ENCODE measurements at places on chromosomes 5 and 9. TPM values are rescaled to one million over a fixed set of nuclear protein-coding genes. Genes with fewer than 3 reads are reported as not detected.

DNA sequence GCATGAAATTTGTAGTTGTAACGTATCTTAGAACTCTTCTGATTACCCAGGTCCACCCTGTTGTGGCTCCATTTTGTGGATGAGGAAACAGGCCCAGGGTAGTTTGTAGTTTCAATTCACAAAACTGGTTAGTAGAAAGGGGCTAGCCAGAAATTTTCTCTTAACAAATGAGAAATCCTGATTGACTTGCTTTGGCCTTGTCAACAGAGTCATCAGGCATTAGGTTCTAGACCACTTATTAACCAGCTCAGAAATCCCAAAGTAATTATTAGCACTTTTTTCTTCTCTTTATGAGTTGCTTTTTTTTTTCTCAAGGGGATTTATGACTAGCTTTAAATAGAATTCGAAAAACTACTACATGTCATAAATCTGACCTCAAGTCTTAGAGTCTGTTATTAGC, 160.2 kb downstream of the SH3GL2 start:
- H3K36me3 ChIP-seq, result no peaks in the 10 kb centered on the region
- no peak overlapping the region for H3K4me3 ChIP-seq
- H3K27me3 ChIP-seq, result no peaks in the 10 kb centered on the region

The FAM78A gene
- total RNA-seq, result 0.59 TPM

- no peaks in the 10 kb centered on the region for H3K36me3 ChIP-seq
- peak overlapping the region; percentile 68 for H3K4me3 ChIP-seq
- no peaks in the 10 kb centered on the region for H3K27me3 ChIP-seq
- H3K4me1 ChIP-seq, result no peaks in the 10 kb centered on the region
Measured at GRCh38 chr9:94655739-94656138, 16.4 kb upstream of the FBP1 start.

DNA sequence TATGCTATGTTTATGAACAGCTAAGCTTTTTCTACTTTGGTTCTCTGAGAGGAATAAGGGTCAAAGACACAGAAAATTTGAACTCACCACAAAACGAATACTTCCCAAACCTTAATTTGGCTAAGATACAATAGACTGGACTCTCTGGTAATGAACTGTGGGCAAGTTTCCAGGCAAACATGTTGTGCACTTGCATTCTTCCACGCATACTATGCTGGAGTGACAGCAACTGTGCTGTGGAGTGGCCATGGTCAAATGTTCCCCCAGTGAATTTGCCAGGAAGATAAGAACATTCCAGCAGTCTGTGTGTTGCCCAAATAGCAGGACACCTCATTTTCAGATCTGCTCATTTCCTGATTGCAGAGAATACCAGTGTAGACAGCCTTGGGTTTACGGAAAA, 275.3 kb upstream of the IL12B start:
- peaks cover 20% of the 10 kb centered on the region for H3K4me1 ChIP-seq
- no peaks in the 10 kb centered on the region for H3K36me3 ChIP-seq
- no peaks in the 10 kb centered on the region for H3K27me3 ChIP-seq
- H3K4me3 ChIP-seq, result no peak overlapping the region

DNA sequence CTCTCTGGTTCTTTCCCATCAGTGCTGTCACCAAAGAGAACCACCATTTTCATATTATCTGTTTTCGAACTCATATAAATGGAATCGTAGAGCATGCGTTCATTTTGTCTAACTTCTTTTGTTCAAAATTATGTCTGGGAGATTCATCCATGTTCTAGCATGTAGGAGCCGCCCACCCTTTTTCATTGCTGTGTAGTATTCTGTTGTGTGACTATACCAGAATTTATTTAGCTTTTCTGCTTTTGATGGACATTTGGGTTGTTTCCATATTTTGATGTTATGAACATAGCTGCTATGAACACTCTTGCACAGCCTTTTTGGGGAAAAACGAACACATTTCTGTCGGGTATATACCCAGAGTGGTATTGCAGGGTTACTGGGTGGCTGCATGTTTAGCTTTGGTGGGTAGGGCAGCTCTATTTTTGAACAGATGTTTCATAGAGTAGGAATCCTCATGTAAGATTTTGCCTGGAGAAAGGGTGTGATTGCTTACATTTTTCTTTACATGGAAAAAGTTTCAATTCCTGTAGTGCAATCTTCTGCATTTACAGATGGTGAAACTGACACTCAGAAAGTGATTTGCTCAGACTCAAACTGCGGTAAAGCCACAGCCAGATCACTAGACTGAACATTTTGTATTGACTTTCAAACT, 100.2 kb upstream of the IL12B start:
- no peak overlapping the region for H3K27ac ChIP-seq
- no peaks in the 10 kb centered on the region for H3K36me3 ChIP-seq
- H3K4me3 ChIP-seq, result no peak overlapping the region
- no peak for DNase-seq

DNA sequence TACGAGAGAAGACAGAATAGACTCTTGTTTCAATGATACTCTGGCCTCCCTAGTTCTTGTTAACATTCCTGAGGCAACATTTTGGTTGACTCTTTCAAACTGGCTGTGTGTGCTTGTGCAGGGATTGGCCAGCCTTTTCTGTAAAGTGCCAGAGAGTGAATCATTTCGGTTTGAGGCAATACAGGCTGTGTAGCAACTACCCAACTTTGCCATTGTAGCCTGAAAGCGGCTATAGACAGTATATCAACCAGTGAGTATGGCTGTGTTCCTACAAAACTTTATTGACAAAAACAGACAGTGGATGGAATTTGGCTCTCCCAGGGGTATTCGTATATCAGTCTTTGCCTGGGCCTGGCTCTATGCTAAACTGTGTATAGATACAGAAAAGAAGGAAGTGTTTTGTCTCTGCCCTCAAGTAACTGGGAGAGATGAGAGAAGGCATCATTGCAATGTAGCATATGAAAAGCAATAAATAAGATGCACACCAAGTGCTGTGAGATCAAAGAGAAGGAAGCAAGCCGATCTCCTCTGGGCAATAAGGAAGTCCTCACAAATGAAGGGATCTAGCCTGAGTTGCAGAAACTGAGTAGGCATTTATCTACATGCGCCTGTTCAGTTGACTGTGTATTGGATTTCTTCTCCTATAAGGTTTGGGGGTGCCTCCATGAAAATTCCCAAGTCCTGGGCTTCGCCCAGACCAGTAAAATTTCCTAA, 568.0 kb upstream of the KLF4 start:
- H3K36me3 ChIP-seq, result no peaks in the 10 kb centered on the region
- H3K4me1 ChIP-seq, result peaks cover 49% of the 10 kb centered on the region
- H3K27ac ChIP-seq, result peak overlapping the region; percentile 80

GRCh38 chr5:18977880-18978279, 1010.1 kb downstream of the CDH18 start:
- H3K27ac ChIP-seq, result no peak overlapping the region
- H3K4me3 ChIP-seq, result no peak overlapping the region
- no peaks in the 10 kb centered on the region for H3K36me3 ChIP-seq
- DNase-seq, result no peak
- no peaks in the 10 kb centered on the region for H3K4me1 ChIP-seq

DNA sequence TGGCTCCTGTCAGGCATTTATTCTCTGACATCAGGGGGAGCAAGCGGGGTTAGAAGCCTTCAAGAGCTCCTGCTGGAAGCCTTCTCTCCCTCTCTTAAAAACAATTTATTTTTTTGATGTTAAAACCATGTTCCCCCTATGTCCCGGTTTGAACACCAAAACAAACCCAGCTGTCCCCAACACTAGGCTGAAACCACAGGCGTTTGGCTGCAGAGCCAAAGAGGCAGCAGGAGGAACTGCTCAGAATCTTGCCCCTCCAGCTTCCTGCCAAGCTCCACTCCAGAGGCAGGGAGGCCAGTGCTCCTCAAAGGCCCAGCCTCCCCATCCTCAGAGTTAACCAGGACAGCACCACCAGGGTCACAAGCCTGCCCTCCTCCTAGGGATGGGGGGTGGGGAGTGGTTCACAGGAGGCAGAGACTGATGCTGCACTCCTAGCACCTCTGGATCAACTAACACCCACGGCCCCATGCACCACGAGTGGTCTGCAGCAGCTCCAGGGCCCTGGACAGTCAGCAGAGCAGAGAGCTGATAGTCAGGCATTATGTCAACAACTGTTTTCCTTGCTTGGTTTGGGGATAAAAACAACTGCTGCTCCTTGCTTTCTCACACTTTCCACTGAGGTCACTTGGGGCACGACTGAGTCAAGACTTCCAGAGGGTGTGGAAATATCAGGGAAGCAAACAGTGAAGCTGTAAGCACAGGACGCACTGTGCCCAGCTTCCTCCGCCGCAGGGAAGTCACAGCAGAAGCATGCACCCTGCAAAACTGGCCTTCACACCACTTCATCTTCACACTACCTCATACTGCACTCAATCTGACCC, 96.5 kb upstream of the ADRA1B start:
- peaks cover 17% of the 10 kb centered on the region for H3K4me1 ChIP-seq
- no peak overlapping the region for H3K27ac ChIP-seq
- DNase-seq, result no peak
- H3K36me3 ChIP-seq, result no peaks in the 10 kb centered on the region
- no peaks in the 10 kb centered on the region for H3K27me3 ChIP-seq

The BNC2 gene
- total RNA-seq, result 51.3 TPM

The ZNF462 gene
- 9.8 TPM for total RNA-seq

The ZFP2 gene
- 1.4 TPM for total RNA-seq

GRCh38 chr9:110767559-110768063, 99.0 kb downstream of the MUSK start:
- peak overlapping the region; percentile 11 for H3K27ac ChIP-seq
- peak overlapping the region; percentile 29 for H3K4me3 ChIP-seq
- no peak for DNase-seq
- no peaks in the 10 kb centered on the region for H3K27me3 ChIP-seq
- H3K4me1 ChIP-seq, result peaks cover 22% of the 10 kb centered on the region

- H3K27ac ChIP-seq, result no peak overlapping the region
- DNase-seq, result no peak
- H3K27me3 ChIP-seq, result no peaks in the 10 kb centered on the region
- no peaks in the 10 kb centered on the region for H3K36me3 ChIP-seq
- H3K4me3 ChIP-seq, result no peak overlapping the region
- H3K4me1 ChIP-seq, result no peaks in the 10 kb centered on the region
Measured at GRCh38 chr5:140977003-140977402, 10.7 kb downstream of the PCDHAC2 start.

The GRXCR2 gene
- total RNA-seq, result not detected

- H3K4me1 ChIP-seq, result peaks cover 4% of the 10 kb centered on the region
- H3K27me3 ChIP-seq, result no peaks in the 10 kb centered on the region
- H3K4me3 ChIP-seq, result no peak overlapping the region
- peaks cover 70% of the 10 kb centered on the region for H3K36me3 ChIP-seq
- H3K27ac ChIP-seq, result no peak overlapping the region
- DNase-seq, result no peak
Measured at GRCh38 chr5:95543017-95543705, 11.6 kb downstream of the SKIC3 start.

- H3K27ac ChIP-seq, result no peak overlapping the region
- no peak for DNase-seq
- H3K27me3 ChIP-seq, result no peaks in the 10 kb centered on the region
- peaks cover 10% of the 10 kb centered on the region for H3K4me1 ChIP-seq
- H3K4me3 ChIP-seq, result no peak overlapping the region
Measured at GRCh38 chr9:673264-673965, 168.1 kb upstream of the DMRT1 start.

DNA sequence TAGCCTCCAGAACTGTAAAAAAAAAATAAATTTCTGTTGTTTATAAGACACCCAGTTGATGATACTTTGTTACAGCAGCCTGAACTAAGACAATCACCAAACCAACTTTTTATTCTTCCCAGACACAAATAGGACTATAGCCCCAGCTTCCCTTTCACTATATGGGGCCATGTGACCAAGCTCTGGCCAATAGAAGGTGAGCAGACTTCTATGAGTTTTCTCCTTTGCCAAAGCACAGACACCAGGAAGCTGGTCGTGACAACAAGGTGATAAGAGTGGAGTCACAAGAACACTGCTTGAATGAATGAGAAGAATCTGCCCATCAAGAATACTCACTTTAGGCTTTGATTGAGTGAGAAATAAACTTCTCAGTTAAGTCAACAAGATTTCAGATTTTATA, 217.7 kb downstream of the DEPDC1B start:
- H3K4me3 ChIP-seq, result no peak overlapping the region
- no peak overlapping the region for H3K27ac ChIP-seq
- H3K36me3 ChIP-seq, result no peaks in the 10 kb centered on the region

The SLC4A9 gene
- not detected for total RNA-seq

The LHX6 gene
- total RNA-seq, result not detected

The ZBTB43 gene
- total RNA-seq, result 17.7 TPM

- peak overlapping the region; percentile 81 for H3K27ac ChIP-seq
- H3K27me3 ChIP-seq, result no peaks in the 10 kb centered on the region
- peak overlapping the region; percentile 83 for H3K4me3 ChIP-seq
Measured at GRCh38 chr9:27572061-27572460, 1.2 kb downstream of the C9orf72 start.

The NPR3 gene
- total RNA-seq, result 92.3 TPM

GRCh38 chr5:111278858-111279504, 54.8 kb downstream of the CAMK4 start:
- peak; percentile 45 for DNase-seq
- H3K4me3 ChIP-seq, result no peak overlapping the region
- H3K36me3 ChIP-seq, result no peaks in the 10 kb centered on the region
- no peaks in the 10 kb centered on the region for H3K27me3 ChIP-seq
- H3K4me1 ChIP-seq, result no peaks in the 10 kb centered on the region
- H3K27ac ChIP-seq, result no peak overlapping the region

The PCDHB9 gene
- total RNA-seq, result 1.8 TPM

GRCh38 chr9:99071313-99072039, 33.4 kb upstream of the TGFBR1 start:
- H3K4me1 ChIP-seq, result peaks cover 29% of the 10 kb centered on the region
- H3K27me3 ChIP-seq, result no peaks in the 10 kb centered on the region
- DNase-seq, result no peak
- H3K36me3 ChIP-seq, result no peaks in the 10 kb centered on the region
- H3K27ac ChIP-seq, result peak overlapping the region; percentile 14
- H3K4me3 ChIP-seq, result no peak overlapping the region

DNA sequence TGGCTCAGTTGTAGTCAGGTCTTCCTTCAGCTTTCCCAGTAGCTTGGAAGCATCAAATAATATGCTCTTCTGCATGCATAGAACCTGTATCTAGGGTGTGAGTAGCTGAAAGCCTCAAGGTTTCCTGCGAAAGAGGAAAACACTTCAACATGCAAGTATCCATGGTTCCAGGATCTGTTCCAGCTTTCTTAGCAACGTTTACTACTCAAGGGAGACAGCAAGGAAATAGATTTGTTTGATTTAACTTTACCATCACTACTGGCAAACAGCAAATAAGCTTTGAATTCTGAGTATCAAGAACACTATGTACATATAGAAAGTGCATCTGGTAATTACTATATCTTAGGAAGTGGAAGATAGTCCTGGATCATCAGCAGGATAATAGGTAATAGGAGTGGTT, 341.0 kb downstream of the PRR16 start:
- H3K36me3 ChIP-seq, result no peaks in the 10 kb centered on the region
- H3K4me3 ChIP-seq, result no peak overlapping the region
- DNase-seq, result no peak
- H3K27me3 ChIP-seq, result no peaks in the 10 kb centered on the region
- no peak overlapping the region for H3K27ac ChIP-seq

DNA sequence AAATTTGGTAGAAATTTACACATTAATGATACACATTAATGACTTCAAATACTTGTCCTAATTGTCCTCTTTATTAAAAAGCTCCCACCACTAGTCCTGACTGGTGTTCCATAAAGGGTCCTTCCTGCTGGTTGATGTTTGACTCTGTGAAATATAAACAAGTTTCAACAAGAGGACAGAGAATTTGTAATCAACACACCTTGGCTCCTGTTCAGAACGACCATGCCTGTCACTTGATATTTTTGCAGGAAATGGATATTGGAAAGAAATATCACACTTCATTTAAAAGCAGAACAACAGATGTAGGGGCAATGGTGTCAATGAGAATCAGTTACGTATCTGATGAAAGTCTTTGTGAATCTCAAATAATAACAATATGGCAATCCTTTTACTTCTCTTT, 211.7 kb downstream of the ENC1 start:
- no peak for DNase-seq
- no peaks in the 10 kb centered on the region for H3K27me3 ChIP-seq
- H3K36me3 ChIP-seq, result no peaks in the 10 kb centered on the region
- no peak overlapping the region for H3K4me3 ChIP-seq

The SLC23A1 gene
- total RNA-seq, result not detected

Data from osteoblast (primary cell).